ENCODE measurements at places on chromosomes 3 and 15.

- DNase-seq = no peak
These were observed at the start of gene SCG5 for GRCh38 chr15:32641517-32642059. Gene SCG5 (plus strand): TSS chr15:32641710. CDS start chr15:32643593, 1,883 bp downstream.

DNA sequence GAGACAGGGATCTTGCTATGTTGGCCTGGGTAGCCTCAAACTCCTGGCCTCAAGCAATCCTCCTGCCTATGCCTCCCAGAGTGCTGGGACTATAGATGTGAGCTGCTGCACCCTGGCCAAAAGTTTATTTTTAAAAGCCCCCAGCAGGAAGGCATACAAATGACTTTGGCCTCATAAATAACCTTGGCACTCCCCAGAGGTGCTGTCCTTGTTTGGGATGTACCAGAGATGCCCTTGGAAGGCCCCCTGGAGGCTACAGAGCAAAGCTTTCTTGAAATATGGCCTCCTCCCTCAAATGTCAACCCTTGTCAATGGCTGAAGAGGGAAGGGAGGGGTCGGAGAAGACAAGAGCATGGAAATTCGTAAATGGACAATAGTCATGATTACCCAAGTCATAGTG, 14.0 kb upstream of the RTP3 start:
- DNase-seq = no peak

GRCh38 chr3:150797155-150797554, 34.2 kb upstream of the SIAH2 start:
- DNase-seq = no peak

- peak; percentile 52 for DNase-seq
These were observed 326.4 kb downstream of the SV2B start for GRCh38 chr15:91426412-91426811.

GRCh38 chr3:31859245-31859644, 121.8 kb downstream of the OSBPL10 start:
- DNase-seq = no peak

DNA sequence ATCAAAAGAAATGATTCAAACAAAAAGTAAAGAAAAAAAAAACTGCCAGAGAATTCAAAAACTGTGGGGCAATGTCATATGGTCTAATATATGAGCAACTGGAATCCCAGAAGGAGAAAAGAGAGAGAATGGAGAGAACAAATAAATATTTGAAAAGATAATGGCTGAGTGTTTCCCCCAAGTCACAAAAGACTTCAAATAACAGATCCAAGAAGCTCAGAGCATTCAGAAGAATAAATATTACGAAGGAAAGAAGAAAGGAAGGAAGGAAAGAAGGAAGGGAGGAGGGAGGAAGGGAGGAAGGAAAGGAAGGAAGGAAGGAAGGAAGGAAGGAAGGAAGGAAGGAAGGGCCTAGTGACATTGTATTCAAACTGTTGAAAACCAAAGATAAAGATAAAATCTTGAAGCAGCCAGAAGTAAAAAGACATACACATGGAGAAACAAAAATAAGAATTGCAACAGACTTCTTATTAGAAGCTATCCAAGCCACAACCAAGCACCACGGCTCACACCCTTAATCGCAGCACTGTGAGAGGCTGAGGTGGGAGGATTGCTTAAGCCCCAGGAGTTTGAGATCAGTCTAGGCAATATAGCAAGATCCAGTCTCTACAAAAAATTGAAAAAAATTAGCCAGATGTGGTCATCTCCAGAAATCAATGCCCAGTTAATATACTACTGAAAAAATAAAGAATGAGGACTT, 118.9 kb upstream of the IGSF10 start:
- no peak for DNase-seq

DNA sequence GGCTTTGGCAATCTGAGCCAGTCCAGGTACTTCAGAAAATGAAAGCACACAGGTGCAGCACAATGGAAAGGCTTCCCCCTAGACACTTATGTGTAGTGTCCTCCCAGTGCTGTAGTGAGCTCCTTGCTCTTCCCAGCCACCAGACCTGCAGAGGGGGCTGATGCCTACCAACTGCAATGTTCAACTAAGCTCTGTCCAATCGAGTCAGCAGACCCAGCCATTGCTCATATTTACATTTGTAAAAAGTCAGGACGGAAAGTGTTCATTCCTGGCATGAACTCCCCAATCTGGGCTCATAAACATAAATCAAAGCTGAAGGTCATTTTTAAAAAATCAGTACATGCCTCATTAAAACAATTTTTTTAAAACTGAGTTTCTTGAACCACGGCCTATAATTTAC, 73.0 kb downstream of the FOXP1 start:
- DNase-seq = no peak

- no peak for DNase-seq
These were observed 301.4 kb downstream of the RBMS3 start for GRCh38 chr3:29582273-29582672.

- no peak for DNase-seq
These were observed 46.2 kb downstream of the DNAH12 start for GRCh38 chr3:57497904-57498303.

DNA sequence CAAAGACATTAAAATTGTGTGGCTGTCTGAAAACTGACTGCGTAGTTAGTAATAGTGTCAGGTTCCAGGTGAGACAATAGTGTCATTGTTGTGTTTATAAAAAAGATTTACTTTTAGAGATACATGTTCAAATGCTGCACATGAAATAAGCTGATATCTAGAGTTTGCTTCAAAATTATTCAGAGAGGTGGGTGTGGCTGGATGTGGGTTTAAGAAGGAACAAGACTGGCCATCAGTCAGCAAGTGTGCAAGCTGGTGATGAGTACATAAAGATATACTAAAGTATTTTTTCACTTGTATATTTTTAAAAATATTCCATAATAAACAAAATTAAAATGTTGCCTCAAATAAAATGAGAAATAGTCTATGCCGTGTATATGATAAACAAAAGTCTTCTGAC, 190.6 kb downstream of the ARRDC4 start:
- no peak for DNase-seq

GRCh38 chr3:120791913-120792312, 49.4 kb downstream of the GTF2E1 start:
- DNase-seq = no peak

DNA sequence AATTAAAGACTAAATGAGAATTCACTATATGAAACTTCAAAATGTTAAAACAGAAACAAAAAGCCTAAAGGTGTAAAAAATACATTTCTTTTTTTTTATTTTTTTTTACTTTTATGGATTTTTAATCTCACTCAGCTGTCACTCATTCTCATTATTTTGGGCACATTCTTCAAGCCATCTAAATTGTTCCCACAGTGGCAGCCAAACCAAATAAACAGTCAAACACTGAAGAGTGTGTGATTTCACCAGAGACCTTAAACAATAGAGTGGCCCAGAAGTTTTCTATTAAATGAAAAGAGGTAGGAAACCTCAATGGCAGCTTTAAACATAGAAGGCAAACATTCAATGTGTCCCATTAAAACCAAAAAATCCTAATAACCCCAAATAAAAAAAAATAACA, 616.1 kb downstream of the OTOL1 start:
- no peak for DNase-seq

DNA sequence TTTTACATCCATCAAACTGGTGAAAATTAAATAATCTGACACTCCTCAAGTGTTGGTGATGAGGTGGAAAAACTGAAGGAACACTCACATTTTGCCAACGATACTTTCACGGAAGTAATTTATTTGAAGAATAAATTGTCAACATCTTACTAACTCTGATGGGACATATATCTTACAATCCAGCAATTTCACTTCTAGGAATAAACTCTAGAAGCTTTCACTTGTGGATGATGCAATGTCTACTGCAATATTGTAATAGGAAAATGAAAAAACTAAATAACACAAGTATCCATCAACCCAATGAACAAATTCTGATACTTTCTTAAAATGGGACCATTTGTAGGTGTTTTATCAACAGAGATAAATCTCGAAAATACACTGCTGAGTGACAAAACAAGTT, 16.2 kb upstream of the LIPC start:
- no peak for DNase-seq

GRCh38 chr3:4772171-4772804, 206.9 kb upstream of the BHLHE40 start:
- DNase-seq = no peak

DNA sequence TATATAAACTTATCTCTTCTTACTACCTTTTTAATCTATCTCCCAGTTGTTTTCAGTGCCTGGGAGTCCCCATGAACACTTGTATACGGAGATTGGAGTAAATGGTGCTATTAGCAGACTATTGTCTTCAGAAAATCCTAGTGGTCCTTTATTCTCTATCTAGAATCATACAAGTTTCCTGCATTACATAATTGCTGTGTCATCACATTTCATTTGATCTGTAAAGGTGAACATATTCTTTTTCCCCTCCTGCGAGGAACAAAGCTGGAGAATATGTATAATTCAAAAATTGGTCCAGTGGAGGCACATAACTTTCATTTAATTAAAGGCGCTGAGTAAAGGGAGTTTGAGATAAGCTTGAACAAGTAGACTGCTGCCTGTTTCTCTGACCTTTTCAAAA, 324.8 kb downstream of the FEZF2 start:
- DNase-seq = no peak

- no peak for DNase-seq
These were observed 7.1 kb upstream of the EMC4 start for GRCh38 chr15:34217587-34218225.

DNA sequence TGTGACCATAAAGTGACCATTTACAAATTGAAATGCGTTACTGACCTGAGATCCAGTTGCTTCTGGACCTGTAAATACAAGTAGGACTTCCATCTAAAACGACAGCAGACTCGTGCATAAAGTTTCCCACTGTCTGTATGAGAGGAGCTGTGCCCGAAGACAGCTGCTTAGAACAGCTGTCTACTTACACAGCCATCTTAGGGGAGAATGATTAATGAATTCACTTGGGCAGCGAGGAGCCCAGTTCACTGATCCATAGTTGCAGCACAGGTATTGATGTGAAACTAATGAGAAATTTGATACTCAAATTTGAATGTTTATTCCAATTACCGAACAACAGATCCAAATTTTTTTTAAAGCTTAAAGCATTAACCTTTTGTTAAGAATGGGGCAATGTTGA, 748.1 kb downstream of the NR2F2 start:
- no peak for DNase-seq

GRCh38 chr15:99369196-99369595, 117.9 kb downstream of the LRRC28 start:
- no peak for DNase-seq

DNA sequence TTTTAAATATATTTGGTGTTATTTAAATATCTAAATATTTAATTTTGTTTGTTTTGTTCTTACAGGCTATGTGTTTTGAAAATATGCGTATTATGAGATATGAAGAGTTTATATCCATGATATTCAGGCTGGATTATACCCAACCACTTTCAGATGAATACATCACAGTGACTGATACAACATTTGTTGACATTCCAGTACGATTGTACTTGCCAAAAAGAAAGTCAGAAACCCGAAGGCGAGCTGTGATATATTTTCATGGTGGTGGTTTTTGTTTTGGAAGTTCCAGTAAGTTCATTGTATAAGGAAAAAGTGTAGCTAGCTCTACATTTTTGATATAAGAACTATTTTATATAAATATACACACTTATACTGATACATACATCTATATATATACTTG, 6.9 kb downstream of the AADACL2 start:
- DNase-seq = no peak

DNA sequence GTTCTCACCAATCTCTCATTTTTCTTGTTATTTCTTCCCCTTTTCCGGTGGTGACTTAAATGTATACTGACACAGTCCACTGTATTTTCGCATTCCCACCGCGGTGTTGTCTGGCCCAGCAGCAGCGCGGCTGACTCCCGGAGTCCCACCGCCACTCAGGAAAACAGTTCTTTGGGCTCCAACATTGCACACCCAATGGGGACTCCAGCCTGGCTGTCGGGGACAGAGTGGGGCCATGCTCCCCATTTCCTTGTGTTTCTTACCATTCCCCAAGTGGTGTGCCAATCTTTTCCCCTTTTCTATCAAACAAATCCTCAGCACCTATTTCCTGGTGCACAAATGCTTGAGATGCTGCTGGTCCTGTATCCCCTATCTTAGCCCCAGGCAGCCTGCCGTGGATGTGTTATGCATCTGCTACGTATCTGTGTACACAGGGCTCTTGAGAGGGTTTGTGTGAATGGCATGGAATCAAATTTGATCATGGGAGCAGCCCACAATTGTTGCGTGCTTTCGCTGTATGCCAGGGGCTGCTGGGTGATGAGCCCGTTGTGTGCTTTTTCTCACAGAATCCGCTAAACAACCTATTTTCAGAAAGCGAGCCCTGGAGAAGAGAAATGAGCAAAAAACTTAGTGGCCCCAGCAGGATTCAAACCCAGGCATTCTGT, 219.1 kb upstream of the RGMA start:
- no peak for DNase-seq

DNA sequence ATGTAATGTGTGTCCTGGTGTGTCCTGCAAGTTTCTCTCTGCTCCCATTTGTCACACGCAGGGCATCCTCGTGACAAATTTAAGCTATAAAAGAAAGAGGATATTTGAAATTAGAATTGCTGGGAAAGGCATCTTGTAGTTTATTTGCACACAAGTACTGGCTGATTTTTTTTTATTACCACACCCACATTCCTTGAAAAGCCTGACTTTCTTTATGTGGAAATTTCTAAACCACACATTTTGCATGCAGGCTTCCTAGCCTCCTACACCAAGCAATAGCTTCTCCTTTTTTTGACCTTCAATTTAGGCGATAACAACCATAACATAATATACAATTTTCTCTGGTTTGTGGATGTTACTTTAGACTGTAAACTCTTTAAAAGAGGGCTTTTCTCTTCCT, 126.1 kb downstream of the SERPINI1 start:
- no peak for DNase-seq

DNA sequence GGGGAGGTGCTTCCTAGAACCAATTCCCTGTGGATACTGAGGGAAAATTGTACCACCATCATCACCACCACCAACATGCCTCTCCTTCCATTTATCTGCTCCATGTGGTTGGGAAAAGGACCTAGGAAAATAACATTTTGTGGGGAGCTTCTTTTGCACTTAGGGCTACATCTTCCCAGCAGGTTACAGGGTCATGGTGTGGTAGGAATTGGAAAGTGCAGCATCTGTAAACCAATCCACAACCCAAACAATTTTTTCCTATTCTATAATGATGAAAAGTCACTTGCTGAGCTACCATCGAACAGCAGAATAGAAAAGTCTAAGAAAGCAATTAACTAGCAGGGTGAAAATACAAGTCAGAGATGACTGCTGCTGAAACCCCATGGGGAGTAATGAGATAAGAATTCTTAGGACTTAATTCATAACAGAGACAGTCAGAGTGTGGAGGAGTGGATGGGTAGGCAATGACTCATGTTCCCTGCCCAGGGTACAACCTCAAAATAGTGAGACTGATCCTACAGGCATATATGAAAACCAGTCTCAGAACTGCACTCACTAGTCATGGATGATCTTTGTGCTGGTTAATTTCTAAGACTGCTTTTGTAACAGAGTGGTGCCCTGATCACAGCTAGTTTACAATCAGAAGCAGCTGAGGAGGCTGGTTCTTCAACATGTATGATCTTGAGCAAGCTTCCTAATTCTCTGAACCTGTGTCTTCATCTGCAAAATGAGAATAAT, 38.1 kb upstream of the LEKR1 start:
- no peak for DNase-seq

- DNase-seq = no peak
These were observed 44.2 kb downstream of the SMAD6 start for GRCh38 chr15:66746231-66746605.

GRCh38 chr3:122255757-122256439, 69.2 kb upstream of the CSTA start:
- no peak for DNase-seq

- DNase-seq = no peak
These were observed 38.3 kb upstream of the BCL2L10 start for GRCh38 chr15:52150871-52151270.

Measured in stimulated activated effector memory CD8-positive, alpha-beta T cell treated with anti-CD3 and anti-CD28 coated beads, Interleukin-12 subunit alpha, Interleukin-12 subunit beta, amount 100 ng/mL, for 72 hours (primary cell).